ENCODE measurements at places on chromosomes 4 and X.

- no peak for DNase-seq
Measured at GRCh38 chrX:13088156-13088487, 43.7 kb upstream of the FAM9C start.

- no peak for DNase-seq
Measured at GRCh38 chrX:41273638-41274037, 60.3 kb upstream of the DDX3X start.

DNA sequence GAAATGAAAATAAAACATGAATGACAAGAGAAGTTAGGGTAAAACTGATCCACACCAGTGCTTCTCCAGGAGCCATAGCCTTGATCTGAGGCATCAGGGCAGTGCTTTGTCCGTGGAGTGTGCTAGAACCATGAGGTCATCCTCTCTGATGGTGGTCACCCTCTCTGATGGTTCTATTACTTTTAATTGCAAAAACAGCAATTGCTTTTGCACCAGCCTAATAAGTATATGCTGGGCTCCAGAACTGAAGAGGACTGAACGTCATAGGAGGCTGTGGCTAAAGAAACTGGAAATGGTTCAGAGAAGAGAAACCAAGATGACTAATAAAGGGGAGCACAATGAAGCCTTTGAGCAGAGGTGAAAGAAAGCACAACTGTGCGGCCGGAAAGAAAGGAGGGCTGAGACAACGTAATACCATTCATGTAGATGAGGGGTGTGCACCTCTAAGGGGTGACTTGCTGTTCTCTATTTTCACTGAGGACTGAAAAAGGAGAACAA is 17.0 kb upstream of the TMEM154 start:
- DNase-seq: no peak

- DNase-seq: no peak
Measured at GRCh38 chrX:153441981-153442380, 3.9 kb downstream of the TREX2 start.

GRCh38 chr4:123916821-123917220 is 520.2 kb downstream of the SPRY1 start:
- no peak for DNase-seq

- DNase-seq: no peak
Measured at GRCh38 chr4:109990261-109991257, 77.9 kb downstream of the EGF start.

- no peak for DNase-seq
Measured at GRCh38 chr4:16672421-16672820, 226.0 kb downstream of the LDB2 start.

DNA sequence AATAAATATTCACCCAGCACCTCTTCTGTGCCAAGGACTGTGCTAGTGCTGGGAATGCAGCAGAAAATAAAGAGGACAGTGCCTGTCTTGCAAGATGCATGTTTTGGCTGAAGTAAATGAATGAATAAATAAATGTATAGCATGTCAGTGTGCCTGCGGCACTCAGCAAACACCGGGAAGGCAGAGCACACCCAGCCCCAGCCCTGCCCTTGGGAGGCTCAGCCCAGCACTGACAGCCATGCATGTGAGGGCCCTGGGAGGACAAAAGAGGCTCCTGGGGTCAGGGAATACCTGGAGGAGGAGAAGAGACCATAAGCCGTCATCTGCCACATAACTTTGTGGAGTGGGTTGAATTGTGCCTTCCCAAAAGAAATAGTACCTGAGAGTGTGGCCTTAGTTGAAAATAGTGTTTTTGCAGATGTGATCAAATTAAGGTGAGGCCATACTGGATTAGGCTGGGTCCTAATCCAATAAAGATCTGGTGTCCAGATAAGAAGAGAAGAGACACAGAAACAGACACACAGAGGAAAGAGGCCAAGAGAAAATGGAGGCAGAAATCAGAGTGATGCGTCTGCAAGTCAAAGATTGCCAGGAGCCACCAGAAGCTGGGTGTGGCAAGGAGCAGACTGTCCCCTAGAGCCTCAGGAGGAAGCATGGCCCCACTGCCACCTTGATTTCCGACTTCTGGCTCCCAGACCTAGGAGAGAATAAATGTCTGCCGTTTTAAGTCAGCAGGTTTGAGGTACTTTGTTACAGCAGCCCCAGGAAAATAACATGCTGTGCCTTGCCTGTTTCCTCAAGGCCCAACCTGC is 16.3 kb downstream of the C4orf50 start:
- no peak for DNase-seq

DNA sequence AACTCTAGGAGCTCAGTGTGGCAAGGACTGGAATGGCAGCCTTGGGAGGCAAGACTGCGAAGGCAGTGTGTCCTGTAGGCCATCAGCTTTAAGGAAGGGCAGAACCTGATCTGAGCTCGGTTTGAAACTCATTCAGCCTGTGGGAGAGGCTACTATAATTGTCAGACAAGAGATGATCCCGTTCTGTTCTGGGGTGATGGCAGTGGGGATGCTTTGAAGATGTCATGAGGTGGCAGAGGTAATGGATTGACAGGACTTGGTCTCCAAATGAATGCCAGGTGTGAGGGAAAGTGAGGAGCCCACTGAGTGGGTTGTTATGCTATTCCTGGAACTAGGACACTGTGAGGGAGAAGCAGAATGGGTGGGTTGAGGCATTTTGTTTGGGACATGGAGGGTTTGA is 144.9 kb downstream of the PJA1 start:
- DNase-seq: no peak

GRCh38 chr4:1236103-1236641 is 12.8 kb downstream of the CTBP1 start:
- DNase-seq: no peak

GRCh38 chr4:1255151-1255550 is 6.2 kb upstream of the CTBP1 start:
- DNase-seq: no peak

- DNase-seq: no peak
Measured at GRCh38 chr4:173919861-173920260, 363.6 kb downstream of the FBXO8 start.

DNA sequence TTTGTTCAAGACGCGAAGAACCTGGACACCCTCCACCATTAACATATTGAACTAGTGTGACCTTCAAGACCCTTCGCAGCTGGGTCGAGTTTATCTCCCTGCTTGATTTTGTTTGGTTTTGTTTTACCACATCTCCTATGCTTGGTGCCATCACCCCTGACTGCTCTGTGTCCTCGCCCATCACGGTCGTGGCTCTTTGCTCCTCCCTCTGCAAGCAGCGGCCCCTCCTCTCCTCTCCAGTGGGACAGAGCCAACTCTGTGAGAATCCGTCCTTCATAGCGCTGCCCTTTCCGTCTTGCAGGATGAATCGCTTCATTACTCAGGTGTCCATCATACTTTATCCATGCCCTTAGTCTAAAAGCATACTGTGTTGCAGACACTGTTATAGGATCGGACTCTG is 9.1 kb upstream of the FAM149A start:
- no peak for DNase-seq

DNA sequence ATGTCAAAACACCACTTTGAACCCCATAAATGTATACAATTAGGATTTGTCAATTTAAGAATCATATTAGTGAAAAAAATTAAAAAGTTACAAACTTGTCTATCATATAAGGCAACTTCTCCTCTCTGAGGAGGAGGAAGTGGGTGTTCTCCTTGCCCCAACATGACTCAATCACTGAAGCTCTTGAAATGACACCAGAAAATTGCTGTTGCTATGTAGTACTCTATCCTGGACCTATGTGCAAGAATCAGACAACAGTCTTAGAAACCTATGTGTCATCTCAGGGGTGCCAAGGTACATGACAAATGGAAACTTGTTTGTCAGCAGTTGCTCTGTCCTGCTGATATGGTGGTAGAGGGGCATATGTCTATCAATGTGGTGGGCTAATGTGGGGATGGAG is 47.7 kb downstream of the HMGB3 start:
- no peak for DNase-seq

DNA sequence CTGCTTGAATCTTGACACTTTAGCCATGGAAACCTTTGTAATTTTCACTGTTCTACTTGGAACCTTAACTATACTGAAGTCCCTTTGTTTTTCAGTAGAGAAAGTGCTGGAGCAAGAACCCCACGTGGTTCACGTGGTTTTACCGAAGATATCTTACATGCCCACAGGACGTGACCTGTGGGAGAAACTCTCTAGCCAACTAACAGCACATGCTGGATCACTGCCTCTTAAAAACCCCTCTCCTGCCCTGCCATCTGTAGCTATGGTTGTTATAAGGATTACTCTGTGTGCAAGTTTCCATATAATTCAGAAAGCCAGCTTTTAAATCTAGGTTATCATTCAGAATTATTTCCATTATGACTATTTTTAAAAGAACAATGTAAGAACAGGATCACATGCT is 30.2 kb downstream of the SPANXD start:
- no peak for DNase-seq

DNA sequence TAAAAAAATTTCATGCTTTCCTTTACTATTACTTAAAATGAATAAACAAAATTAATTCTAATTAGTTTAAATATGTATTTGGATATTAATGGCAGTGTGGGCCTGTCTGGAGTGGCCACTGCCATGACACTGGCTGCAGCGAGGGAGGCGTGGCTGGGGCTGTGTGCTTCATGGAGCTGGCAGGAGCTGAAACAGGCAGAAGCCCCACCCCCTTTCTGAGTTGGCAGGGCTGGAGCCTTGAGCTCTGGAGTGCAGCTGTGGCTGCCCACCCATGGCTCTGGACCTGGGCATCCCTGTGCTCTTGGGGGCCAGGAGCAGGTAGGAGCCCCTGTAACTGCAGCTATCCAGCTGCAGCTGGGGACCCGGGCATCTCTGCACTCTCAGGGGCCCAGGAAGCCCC is 8.2 kb upstream of the HSD17B11 start:
- DNase-seq: no peak

GRCh38 chrX:22110729-22111494 is 78.8 kb downstream of the PHEX start:
- no peak for DNase-seq

GRCh38 chr4:145417348-145418130 is 64.1 kb upstream of the SMAD1 start:
- DNase-seq: no peak

- no peak for DNase-seq
Measured at GRCh38 chr4:74621616-74622015, 172.7 kb downstream of the BTC start.

DNA sequence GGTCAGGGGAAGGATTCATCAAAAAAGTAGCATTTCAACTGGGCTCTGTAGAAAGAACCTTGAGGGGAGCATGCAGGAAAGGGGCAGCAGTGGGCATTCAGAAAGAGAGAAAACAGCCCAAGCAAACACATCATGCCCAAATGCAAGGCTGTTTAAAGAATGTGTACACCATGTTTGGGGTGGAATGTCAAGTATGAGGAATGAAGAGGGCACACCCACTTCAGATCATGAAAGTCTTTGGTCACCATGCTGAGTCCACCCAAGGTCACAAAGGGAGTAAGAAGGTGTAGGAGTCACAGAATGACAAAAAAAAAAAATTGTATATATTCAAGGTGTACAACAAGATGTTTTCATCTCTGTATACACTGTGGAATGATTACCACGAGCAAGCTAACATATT is 9.4 kb downstream of the S100G start:
- DNase-seq: no peak

GRCh38 chrX:100373673-100374072 is 36.4 kb downstream of the PCDH19 start:
- no peak for DNase-seq

DNA sequence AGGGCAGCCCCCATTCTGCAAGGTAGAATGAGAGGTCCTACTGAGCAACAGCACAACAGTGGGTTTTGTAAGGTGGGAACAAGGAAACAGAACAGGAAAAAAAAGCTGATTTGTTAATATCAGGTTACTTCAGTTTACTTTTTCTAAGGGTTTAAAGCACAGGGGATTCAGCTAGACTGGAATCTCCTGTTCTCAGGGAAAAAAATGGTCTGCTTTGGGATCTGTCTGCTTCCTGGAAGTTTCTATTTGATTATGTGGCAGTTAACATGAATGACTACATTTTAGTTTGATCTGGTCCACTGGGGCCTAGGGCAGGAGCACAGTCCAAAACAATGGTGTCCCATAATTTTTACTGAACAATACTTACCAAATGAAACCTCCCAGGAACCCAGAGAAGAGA is 104.6 kb downstream of the FBXW7 start:
- DNase-seq: no peak

DNA sequence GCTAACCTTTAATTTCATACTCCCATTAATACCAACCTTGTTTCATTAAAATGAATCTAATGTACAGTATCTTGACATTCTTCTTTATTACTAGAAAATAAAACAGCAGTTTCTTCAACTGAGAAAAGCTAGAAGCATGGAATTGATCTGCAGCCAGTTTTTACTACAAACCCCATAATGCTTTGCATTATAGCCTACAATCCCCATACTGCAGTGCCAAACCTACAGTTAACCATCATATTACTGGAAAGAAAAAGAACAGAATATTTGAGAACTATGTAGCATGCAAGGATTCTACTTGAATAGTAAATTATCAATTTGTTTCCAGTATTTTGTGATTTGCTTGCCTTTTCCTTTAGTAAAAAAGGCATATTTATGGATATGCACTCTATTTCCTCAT is 3.2 kb upstream of the IL1RAPL1 start:
- DNase-seq: no peak

GRCh38 chr4:77148078-77148477 is 8.9 kb upstream of the CCNG2 start:
- DNase-seq: no peak

DNA sequence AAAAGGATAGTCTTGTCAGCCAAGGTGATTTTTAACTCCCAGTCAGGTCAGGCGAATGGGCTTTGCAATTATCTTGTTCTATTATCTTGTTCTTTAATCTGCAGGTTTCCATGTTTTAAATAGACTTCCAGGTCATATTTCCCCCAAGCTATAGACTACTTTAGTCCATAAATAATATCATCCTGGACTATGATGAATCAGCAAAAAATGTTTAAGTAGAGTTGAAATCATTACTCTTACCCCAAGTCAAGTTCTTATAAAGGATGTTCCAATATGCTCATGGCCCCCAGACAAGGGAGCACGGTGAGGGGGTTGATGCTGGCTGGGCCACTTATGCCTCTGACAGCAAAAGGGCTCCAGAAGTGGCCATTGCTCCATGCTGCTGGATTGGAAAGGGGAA is 75.1 kb downstream of the SLC2A9 start:
- no peak for DNase-seq

DNA sequence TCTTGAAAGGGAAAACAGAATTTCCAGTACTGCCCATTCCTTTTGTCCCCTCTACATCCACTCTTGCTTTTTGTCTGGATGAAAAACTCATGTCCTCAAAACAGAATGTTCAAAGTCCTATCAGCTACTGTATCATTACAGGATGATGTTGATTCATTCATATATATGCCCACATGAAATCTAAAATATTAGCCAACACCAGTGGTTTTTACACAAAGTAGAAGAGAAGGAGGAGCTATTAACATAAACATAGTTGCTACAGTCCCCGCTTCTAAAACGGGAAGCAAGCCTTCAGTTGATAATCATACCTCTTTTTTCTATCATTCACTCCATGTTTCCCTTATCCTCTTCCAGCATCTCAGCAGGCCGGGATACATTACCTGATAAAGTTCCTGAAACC is 7.7 kb upstream of the THOC2 start:
- DNase-seq: no peak

GRCh38 chr4:57404483-57404882 is 294.3 kb upstream of the IGFBP7 start:
- DNase-seq: no peak

Measured in C1 segment of cervical spinal cord (tissue), 14 donors.